ENCODE measurements at places on chromosomes 5 and 9.

DNA sequence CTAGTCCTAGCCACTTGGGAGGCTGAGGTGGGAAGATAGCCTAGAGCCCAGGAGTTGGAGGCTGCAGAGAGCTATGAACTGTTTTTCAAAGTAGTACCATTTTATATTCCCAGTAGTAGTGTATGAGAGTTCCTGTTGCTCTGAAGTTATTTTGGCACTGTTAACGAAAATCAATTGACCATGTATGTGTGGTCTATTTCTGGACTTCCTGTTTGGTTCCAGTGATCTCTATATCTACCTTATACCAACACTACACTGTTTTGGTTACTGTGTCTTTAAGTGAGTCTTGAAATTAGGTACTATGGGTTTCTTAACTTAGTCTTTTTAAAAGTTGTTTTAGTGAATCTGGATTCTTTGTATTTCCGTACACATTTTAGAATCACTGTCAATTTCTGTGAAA is 13.6 kb downstream of the SLF1 start:
- DNase-seq = no peak

GRCh38 chr5:130549884-130550561 is 615.0 kb downstream of the HINT1 start:
- DNase-seq = no peak

GRCh38 chr5:65651144-65651543 is 26.3 kb downstream of the SHLD3 start:
- no peak for DNase-seq

GRCh38 chr5:60415443-60415842 is 284.5 kb downstream of the DEPDC1B start:
- no peak for DNase-seq

GRCh38 chr9:12818431-12819000 is 43.7 kb downstream of the LURAP1L start:
- DNase-seq = no peak

- DNase-seq = no peak
Observed at GRCh38 chr5:10480237-10480985, 38.7 kb downstream of the ROPN1L start.

DNA sequence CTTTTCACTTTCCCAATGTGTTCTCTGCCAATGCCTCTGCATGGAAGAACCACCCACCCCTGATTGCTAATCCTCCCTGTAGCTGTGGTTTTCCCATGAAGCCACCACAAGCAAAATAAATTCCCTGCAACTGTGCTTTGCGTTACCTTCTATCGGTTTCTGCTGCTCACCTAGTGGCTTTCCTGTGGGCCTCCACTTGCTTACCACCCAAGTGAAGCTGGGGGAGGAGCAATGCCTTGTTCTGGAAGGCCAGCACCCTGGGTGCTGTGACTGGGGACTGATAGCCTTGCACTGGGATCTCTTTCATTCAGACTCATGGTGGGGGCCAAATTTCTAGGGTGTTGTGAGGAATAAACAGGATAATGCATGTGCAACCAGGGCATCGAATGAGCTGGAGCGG is 56.3 kb upstream of the GDNF start:
- no peak for DNase-seq

GRCh38 chr5:14893381-14893780 is 21.8 kb upstream of the ANKH start:
- DNase-seq = no peak

DNA sequence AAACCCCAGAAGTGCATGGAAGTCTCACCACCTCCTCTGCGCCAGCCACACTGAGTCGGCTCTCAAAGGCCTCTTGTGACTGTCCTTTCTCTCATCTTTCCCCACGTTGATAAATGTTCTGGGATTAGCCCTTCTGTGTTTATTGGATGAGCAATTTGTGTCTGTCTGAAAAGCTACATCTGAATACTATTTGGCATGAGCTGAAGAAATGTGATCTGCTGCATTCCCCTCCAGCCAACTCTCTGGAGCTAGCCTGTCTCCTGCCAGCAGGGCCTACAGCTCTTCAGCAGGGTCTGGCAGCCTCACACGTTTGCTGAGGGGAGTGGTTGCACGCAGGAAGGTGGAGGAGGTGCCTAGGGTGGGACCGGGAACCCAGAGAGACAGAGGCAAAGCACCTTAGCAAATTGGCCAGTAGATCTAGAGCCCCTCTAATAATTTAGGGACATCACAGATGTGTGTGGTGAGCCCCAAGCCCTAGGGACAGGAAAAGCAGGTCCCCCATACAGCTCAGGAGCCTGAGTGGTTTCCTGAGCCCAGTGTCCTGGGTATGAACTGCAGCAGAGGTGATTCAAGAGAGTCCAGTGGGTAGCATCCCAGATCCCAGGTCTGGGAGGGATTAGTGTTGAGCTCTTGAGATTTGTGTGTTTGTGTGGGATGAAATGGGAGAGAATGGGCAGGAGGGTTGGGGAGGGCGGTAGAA is 20.5 kb upstream of the B4GALT1 start:
- no peak for DNase-seq

DNA sequence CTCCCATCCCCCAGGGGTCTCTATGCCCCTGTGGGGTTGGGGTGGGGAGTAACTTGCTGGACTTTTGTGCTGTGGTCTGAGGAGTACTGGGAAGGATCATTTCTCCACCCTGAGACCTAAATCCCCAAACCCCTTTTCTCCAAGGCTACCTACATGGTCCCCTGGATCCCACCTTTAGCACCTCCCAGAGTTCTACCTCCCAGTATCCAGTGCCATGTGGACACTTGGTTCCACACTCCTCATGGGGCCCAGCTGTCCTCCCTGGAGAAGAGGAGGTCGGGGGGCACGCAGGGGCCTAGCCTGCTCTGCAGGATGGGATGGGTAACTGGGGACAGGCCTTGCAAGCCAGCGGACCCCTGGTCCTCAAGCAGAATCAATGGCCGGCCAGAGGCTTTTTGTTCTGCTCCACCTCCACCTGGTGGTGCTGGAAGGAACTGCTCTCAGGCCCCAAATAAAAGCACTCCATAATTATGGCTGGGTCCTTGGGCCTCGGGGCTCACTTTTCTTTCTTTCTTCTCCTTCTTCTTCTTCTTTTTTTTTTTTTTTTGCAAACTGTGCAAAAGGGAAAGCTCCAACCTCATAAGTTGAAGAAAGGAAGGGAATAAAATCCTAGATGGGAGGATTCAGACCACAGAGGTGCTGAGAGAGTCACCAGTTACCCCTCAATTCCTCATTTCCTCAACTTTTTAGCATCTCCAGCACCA is 68.4 kb downstream of the PSD2 start:
- peak; percentile 45 for DNase-seq

DNA sequence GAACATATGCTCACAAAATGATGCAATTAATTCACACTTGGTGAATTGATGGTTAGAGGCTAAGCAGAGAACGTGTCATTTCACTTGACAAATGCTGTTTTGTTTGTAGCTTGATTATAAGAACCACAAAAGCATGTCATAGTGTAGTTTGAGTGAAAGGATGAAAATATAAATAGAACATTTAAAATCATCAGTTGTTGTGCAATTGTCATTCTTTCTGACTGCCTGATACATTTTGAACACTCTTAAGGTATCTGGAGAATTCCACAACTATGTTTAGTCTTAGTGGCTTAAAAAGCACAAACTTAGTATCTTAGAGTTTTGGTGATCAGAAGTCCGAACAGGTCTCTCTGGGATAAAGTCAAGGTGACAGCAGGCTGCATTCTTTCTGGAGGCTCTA is 129.4 kb downstream of the BASP1 start:
- DNase-seq = no peak

GRCh38 chr9:28260330-28260729 is 687.0 kb upstream of the C9orf72 start:
- DNase-seq = no peak

DNA sequence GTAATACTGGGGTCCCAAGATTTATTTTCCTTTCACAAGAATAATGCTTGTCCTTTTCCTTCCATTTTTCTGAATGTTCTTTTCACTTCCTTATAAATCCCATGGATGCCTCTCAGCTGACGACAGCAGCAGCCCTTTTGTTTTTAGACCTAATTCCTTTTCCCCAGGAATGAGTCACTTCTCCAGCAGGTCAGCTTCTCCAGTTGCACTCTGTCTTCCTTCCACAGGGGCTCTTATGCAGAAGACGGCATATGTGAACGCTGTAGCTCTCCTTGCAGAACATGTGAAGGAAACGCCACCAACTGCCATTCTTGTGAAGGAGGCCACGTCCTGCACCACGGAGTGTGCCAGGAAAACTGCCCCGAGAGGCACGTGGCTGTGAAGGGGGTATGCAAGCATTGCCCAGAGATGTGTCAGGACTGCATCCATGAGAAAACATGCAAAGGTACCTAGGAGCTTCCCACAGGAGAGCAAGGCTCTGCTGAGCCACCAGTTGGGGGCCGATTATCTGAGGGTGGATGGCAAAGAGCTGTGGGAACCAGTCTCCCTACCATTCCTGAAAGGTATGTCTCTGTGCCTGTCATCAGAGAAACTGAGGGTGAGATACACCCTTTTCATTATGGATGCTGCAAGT is 72.9 kb downstream of the RFK start:
- DNase-seq = no peak

- no peak for DNase-seq
Observed at GRCh38 chr9:90665072-90665471, 22.4 kb upstream of the DIRAS2 start.

- DNase-seq = no peak
Observed at GRCh38 chr9:72932619-72933018, 20.2 kb downstream of the ALDH1A1 start.

DNA sequence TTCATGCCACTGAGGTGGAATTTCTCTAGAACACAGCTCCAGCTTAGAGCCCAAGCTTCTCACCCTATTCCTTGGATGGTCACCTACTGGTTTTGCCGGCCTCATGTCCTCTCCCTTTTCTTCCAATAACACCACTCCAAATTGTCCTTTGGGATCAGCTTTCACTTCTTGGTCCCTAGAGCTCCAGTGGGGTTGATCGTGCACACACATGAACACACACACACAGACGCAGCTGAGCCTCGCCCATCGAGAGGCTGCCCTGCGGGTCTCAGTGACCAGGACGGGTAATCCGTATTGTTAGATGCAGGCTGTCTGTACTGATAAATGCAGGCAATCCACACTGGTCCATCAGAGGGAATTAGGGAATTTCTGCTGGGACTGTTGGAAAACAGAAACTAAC is 6.9 kb downstream of the COL23A1 start:
- DNase-seq = no peak

- DNase-seq = no peak
Observed at GRCh38 chr5:157026789-157027424, 32.0 kb downstream of the HAVCR1 start.

DNA sequence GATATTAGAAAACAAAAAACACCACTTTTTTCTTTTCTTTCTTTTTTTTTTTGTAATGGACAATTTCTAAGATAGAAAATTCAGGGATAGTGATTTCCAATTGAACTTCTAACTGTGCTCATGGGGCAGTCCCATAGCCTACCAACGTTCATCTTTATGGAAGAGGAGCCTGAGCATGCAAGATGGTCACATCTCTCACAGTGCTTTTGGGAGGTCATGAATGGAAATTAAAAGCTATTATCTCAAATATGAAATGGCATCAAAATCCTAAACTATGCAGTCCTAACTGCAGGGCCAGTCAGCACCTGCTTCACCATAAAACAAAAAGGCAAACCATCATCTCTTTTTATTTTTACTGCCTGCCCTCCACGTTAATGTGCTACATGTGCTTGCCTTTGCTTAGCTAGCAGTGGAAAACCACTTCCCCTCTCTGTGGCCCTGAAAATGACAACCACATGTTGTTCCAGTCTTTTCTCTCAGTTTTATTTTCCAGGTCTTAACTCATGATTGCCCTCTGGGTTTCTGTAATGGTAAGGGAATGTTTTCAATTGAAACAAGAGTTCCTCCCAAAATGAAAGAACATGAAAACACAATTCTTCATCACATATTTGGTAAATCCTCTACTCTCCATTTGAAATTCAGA is 16.7 kb downstream of the IFNB1 start:
- DNase-seq = no peak

DNA sequence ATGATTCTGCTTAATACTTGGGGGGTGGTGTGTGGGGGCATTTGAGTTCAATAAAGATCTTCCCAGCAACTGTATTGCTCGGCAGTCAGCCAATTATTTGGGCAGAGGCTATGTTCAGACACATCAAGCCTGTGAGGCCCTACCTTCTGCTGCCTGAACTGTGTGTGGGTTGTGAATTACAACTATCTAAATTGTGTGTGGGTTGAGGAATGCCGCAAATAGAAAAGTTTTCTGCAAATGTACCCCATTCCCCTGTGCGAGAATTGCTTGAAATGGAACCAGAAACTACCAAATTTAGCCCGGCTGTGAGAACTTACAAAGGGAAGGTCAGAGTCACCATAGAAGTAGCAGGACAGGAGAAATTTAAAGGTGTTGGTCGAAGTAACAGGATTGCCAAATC is 360.0 kb upstream of the PIK3R1 start:
- no peak for DNase-seq

DNA sequence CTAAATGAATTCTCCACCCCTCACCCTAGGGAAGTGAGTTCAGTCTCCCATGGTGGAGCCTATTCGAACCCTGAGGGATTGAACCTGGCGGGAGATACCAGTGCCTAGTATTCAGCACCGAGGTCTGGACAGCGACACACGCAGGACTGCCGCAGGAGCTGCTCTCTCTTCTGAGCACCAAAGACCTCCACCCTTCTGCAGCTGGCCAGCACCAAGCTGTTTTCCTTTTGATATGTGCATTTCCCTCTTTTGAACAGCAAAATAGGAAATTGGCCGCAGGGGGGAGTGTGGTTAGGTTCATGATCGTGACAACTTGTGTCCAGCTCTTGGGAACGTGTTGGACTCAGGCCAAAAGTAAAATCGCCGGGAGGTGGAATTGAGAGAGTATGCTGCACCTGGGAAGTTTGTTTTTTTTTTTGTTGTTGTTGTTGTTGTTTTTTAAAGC is 1.2 kb upstream of the PCSK1 start:
- no peak for DNase-seq

DNA sequence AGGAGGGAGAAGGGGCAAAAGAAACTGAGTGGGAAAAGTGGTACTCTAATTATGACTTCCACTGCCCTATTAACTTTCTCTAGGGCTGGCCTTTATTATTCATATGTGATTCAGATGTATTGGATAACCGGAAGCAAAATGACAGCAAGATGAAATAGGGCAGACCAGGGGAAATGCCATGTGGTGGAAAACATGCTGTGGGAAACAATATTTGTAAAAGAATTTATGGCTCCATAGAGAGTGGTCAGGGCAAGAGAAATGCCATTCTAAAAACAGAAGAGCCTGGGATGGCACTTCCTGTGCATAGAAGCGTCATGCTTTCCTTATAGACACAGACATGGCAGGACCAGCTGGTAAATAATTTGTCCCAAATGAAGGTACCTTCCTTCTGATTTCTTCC is 67.7 kb downstream of the MEGF10 start:
- DNase-seq = no peak

GRCh38 chr5:157574456-157575380 is 857 bp downstream of the ADAM19 start:
- DNase-seq = no peak

- DNase-seq = no peak
Observed at GRCh38 chr5:10452768-10453331, 11.2 kb downstream of the ROPN1L start.
